ENCODE measurements at places on chromosomes 7 and 10. TPM values are rescaled to one million over a fixed set of nuclear protein-coding genes. Genes with fewer than 3 reads are reported as not detected.

- H3K4me1 ChIP-seq: no peaks in the 10 kb centered on the region
- no peak for DNase-seq
- H3K36me3 ChIP-seq: no peaks in the 10 kb centered on the region
Observed at GRCh38 chr7:133623721-133624120, 370.8 kb downstream of the EXOC4 start.

DNA sequence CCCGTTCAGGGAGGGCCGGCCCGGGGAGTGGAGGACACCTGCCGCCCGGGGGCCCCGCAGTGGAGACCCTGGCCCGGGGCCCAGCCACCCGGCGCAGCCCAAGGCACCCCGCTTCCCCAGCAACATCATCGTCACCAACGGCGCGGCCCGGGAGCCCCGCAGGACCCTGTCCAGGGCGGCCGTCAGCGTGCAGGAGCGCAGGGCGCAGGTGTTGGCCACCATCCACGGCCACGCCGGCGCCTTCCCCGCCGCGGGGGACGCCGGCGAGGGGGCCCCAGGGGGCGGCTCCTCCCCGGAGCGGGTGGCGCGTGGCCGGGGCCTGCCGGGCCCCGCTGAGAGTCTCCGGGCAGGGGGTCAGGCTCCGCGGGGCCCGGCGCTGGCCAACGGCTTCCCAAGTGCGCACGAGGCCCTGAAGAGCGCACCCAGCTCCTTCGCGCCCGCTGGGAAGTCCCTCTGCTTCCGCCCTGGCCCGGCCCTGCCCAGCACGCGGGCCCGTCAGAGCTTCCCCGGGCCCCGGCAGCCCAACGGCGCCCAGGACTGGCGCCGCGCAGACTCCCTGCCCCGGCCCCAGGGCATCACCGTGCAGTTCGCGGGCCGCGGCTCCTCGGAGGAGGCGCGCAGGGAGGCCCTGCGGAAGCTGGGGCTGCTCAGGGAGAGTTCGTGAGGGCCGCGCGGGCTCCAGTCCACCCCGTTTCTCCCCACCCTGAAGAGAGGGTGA, 46.7 kb downstream of the PROSER2 start:
- no peak overlapping the region for H3K27ac ChIP-seq
- no peak overlapping the region for H3K4me3 ChIP-seq
- H3K27me3 ChIP-seq: no peaks in the 10 kb centered on the region
- DNase-seq: no peak
- H3K4me1 ChIP-seq: peaks cover 9% of the 10 kb centered on the region

GRCh38 chr10:3411044-3411443, 238.5 kb upstream of the PITRM1 start:
- no peak overlapping the region for H3K4me3 ChIP-seq
- peak overlapping the region; percentile 16 for H3K27ac ChIP-seq
- no peaks in the 10 kb centered on the region for H3K27me3 ChIP-seq

GRCh38 chr10:1643161-1643907, 94.0 kb downstream of the ADARB2 start:
- no peaks in the 10 kb centered on the region for H3K27me3 ChIP-seq
- DNase-seq: no peak
- no peak overlapping the region for H3K4me3 ChIP-seq
- no peaks in the 10 kb centered on the region for H3K4me1 ChIP-seq
- no peak overlapping the region for H3K27ac ChIP-seq

DNA sequence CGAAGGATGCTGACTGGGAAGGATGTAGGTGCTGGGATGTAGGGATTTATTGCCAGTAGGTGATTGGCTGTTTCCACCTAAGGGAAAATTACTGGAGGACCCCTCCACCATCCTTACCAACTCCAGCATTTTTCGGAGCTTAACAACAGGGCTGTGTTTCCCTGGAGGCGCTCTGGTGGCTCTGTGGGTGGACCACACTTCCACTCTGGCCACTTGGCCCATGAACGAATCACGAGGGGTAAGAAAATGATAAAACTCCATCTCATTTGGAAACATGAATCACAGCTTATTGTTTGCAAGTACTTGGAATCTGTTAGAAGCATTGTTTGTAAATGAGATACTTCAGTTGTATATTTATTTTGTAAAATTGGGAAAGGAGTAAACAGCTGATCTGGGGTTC, 3.0 kb downstream of the DOCK1 start:
- no peaks in the 10 kb centered on the region for H3K27me3 ChIP-seq
- H3K4me1 ChIP-seq: peaks cover 29% of the 10 kb centered on the region
- H3K4me3 ChIP-seq: no peak overlapping the region
- DNase-seq: no peak
- H3K36me3 ChIP-seq: peaks cover 28% of the 10 kb centered on the region

GRCh38 chr7:156111-157007, 36.0 kb upstream of the FAM20C start:
- H3K27me3 ChIP-seq: peaks cover 64% of the 10 kb centered on the region
- H3K27ac ChIP-seq: no peak overlapping the region
- DNase-seq: no peak
- H3K36me3 ChIP-seq: peaks cover 4% of the 10 kb centered on the region
- no peak overlapping the region for H3K4me3 ChIP-seq

- peaks cover 15% of the 10 kb centered on the region for H3K27me3 ChIP-seq
Observed at GRCh38 chr7:159140170-159140910, 4.3 kb downstream of the VIPR2 start.

GRCh38 chr7:34530259-34530658, 127.8 kb upstream of the NPSR1 start:
- no peaks in the 10 kb centered on the region for H3K36me3 ChIP-seq
- no peak for DNase-seq
- H3K27me3 ChIP-seq: no peaks in the 10 kb centered on the region
- no peaks in the 10 kb centered on the region for H3K4me1 ChIP-seq
- no peak overlapping the region for H3K4me3 ChIP-seq
- no peak overlapping the region for H3K27ac ChIP-seq

GRCh38 chr10:29239569-29240472, 49.0 kb upstream of the LYZL1 start:
- H3K27me3 ChIP-seq: peaks cover 34% of the 10 kb centered on the region
- no peaks in the 10 kb centered on the region for H3K36me3 ChIP-seq
- no peak overlapping the region for H3K27ac ChIP-seq

- H3K27ac ChIP-seq: peak overlapping the region; percentile 98
- peak overlapping the region; percentile 85 for H3K4me3 ChIP-seq
- peaks cover 100% of the 10 kb centered on the region for H3K36me3 ChIP-seq
- peak; percentile 100 for DNase-seq
- peaks cover 52% of the 10 kb centered on the region for H3K4me1 ChIP-seq
Observed at GRCh38 chr7:1537535-1538412, 7.3 kb downstream of the MAFK start.

GRCh38 chr10:100746784-100747455, 1.5 kb downstream of the PAX2 start:
- H3K36me3 ChIP-seq: no peaks in the 10 kb centered on the region
- peaks cover 16% of the 10 kb centered on the region for H3K4me1 ChIP-seq
- DNase-seq: no peak

GRCh38 chr10:101843032-101844021, at the start of gene KCNIP2:
TSS of gene KCNIP2 (minus strand) at chr10:101843800. CDS start at chr10:101843568, 232 bp downstream.
- no peak within 1 kb of the TSS for H3K27ac ChIP-seq
- peak within 1 kb of the TSS; percentile 54 for H3K4me3 ChIP-seq
- H3K27me3 ChIP-seq: no peaks in the 10 kb centered on the region
- DNase-seq: peak; percentile 14

- no peak for DNase-seq
- H3K36me3 ChIP-seq: no peaks in the 10 kb centered on the region
- H3K4me1 ChIP-seq: peaks cover 14% of the 10 kb centered on the region
- H3K27me3 ChIP-seq: no peaks in the 10 kb centered on the region
- H3K4me3 ChIP-seq: no peak overlapping the region
- no peak overlapping the region for H3K27ac ChIP-seq
Observed at GRCh38 chr7:102990642-102991041, 77.8 kb downstream of the LRRC17 start.

- DNase-seq: no peak
Observed at GRCh38 chr10:118669835-118670234, 74.4 kb upstream of the PRLHR start.

- H3K27me3 ChIP-seq: peaks cover 45% of the 10 kb centered on the region
- DNase-seq: no peak
- H3K36me3 ChIP-seq: peaks cover 9% of the 10 kb centered on the region
- no peak overlapping the region for H3K27ac ChIP-seq
- no peak overlapping the region for H3K4me3 ChIP-seq
Observed at GRCh38 chr7:159033956-159034355, 110.7 kb downstream of the VIPR2 start.

- peaks cover 12% of the 10 kb centered on the region for H3K36me3 ChIP-seq
- peaks cover 33% of the 10 kb centered on the region for H3K4me1 ChIP-seq
- H3K27me3 ChIP-seq: no peaks in the 10 kb centered on the region
- H3K4me3 ChIP-seq: no peak overlapping the region
Observed at GRCh38 chr7:130956417-130957136, 222.6 kb upstream of the KLF14 start.

DNA sequence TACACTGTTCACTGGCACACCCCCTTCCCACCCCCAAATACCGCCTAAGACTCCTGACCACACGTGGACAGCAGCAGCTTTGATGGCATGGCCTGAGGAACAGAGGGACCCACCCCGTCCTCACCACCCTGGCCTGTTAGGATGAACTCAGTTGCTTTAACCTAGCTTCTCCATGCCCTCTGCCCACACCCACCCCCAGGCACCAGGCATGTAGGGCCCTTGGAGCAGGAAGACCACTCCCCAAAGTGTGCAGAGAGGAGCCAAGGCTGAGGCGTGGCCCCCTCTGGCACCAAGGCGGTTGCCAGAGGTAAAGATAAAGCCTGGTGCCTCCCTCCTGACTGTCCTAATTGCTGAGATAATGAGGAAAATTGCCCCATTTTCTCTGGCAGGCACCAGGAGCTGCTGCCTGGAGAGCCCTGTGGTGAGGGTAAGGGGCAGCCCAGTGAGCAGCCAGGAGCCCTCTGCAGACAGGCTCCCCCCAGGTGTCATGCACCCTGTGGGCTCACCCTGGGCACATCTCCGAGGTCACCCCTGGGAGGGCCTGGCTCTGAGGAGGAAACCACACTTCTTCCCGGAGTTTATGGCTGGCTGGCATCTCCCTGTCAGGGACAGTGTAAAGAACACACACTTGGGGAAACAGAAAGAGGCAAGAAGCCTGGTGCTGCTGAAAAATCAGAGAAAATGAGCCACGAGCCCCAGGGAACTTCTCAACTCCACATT, 47.7 kb downstream of the LRRC20 start:
- H3K4me3 ChIP-seq: no peak overlapping the region
- H3K27ac ChIP-seq: no peak overlapping the region
- peaks cover 21% of the 10 kb centered on the region for H3K36me3 ChIP-seq
- DNase-seq: no peak
- no peaks in the 10 kb centered on the region for H3K27me3 ChIP-seq

DNA sequence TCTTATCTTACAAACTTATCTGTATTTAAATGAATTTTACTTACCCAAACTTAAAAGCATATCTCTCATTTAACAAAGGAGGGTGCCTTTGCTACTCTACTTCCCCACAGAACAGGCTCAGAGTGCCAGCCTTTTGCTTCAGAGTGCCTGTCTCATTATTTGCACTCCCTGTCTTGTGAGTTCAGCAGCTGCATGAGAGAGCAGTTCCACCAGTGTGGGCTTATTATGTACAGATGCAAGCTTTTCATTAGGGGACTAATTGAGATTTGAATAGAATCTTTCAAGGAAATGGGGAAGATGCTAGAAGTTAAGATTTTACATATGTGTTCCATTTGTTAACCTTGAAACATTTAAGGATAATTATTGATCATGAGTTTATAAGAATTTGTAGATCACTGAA, 310.2 kb upstream of the LRRN3 start:
- H3K36me3 ChIP-seq: no peaks in the 10 kb centered on the region
- DNase-seq: no peak
- no peak overlapping the region for H3K4me3 ChIP-seq
- no peak overlapping the region for H3K27ac ChIP-seq
- H3K4me1 ChIP-seq: no peaks in the 10 kb centered on the region
- no peaks in the 10 kb centered on the region for H3K27me3 ChIP-seq

DNA sequence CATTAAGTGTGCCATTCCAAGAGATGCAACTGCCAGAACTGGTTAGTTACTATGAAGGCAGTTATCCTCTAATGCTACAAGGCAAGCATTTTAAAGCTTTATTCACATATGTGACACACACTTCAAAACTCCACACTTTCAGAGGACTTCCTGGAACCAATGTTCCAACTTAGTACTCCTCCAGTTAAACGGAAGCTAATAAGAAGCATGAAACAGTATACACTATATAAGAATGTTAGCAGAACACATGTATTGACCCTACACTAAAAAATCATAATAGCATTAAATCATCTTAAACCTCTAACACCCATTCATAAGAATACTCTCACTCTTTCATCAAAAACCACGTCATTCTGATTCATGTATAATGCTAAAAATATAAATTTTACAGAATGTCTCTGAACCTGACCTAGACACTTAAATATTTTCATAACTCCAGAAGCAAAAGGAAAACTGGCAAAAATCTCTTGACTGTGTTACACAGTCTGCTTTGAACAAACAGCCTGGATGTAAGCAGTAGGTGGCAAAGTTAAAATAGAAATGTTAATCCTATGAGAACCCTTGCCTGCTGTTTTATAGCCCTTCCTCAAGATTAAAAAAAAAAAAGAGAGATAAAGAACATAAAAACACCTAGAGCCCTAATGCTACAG, 135.0 kb downstream of the SEMA3C start:
- H3K27me3 ChIP-seq: no peaks in the 10 kb centered on the region
- H3K4me3 ChIP-seq: no peak overlapping the region
- H3K36me3 ChIP-seq: peaks cover 13% of the 10 kb centered on the region
- no peak overlapping the region for H3K27ac ChIP-seq

DNA sequence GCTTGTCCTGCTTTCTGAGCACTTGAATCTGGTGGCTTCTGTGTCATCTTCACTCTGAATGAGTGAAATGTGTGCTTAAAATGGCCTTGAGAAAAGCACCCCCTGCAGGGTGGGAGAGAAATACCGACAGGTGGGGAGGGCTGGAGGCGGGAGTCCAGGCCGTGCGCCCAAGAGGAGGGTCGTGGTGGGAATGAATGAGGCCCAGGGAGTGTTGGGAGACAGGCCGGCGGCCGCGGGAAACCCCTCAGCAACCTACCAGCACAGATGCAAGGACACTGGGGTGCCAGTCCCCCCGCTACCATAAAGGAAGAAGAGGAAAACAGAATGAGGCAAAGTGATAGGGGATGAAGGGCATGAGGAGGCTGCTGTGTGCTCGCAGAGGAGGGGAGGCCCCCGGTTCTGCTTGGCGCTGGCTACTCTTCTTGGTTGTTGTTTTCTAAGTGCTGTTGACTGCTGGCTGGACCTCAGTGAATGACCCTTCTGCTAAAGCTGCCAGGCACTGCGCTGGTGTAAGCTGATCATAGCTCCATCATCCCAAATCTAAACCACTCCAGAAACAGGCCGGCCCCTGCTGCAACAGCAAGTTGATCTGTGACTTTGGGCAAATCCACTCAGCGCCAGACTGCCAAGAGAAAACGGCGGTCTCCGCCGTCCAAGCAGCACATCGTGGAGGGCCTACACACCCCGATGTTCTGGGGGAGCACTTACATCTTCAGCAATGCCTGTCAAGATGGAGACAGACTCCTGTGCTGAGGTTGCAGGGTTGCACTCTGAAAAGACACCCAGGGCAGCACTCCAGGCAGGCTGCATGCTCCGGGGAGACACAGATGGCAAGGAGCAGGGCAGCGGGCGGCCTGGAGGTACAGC, 378.5 kb downstream of the DNAJB6 start:
- no peak overlapping the region for H3K4me3 ChIP-seq
- peaks cover 5% of the 10 kb centered on the region for H3K36me3 ChIP-seq
- H3K4me1 ChIP-seq: no peaks in the 10 kb centered on the region
- no peak overlapping the region for H3K27ac ChIP-seq
- no peak for DNase-seq
- H3K27me3 ChIP-seq: no peaks in the 10 kb centered on the region

Gene TMEM213
- total RNA-seq: 9.8 TPM

Gene CBX3
- 390 TPM for total RNA-seq

Gene AZGP1
- total RNA-seq: 25.6 TPM

Gene CHST3
- 14.3 TPM for total RNA-seq

Gene TRIM74
- not detected for total RNA-seq

Gene NANOS1
- total RNA-seq: 6.8 TPM

Gene SORCS3
- not detected for total RNA-seq

Gene NPFFR1
- 0.20 TPM for total RNA-seq

Gene LRIT1
- not detected for total RNA-seq

Gene NPTX2
- not detected for total RNA-seq

Gene ZFAND2A
- total RNA-seq: 51.2 TPM

Measured in Calu3 (cell line).